ENCODE measurements at places on chromosomes 6 and 20.

DNA sequence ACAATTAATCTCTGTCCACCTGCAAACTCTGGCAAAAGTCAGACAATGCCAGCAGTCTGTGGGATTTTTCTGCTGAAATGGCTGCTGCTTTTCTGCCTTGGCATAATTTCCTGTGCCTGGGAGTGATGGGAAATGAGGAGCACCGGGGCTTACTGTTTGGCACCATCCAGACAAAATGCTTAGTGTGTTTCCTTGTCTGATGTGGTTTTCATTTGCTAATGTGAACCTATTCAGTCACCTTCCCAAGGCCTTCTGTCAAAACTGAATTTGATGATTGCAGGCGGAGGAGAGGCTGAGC, 56.4 kb downstream of the CDH4 start:
- no peak for DNase-seq

GRCh38 chr6:15511248-15512125, 151.3 kb downstream of the DTNBP1 start:
- DNase-seq = no peak

DNA sequence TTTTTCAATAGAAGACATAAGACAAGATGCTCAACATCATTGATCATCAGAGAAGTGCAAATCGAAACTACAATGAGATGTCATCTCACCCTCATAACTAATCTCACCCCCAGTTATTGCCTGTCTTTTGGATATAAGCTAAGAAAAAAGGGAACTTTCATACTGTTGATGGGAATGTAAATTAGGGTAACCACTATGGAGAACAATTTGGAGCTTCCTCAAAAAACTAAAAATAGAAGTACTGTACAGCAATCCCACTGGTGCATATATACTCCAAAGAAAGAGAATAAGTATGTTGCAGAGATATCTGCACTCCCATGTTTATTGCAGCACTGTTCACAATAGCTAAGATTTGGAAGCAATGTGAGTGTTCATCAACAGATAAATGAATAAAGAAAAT, 26.4 kb upstream of the PHF3 start:
- DNase-seq = no peak

- peak; percentile 97 for DNase-seq
These were observed at the start of gene ACSS2 for GRCh38 chr20:34876406-34877282. Gene ACSS2 (plus strand): TSS chr20:34876612. CDS start chr20:34876646, 34 bp downstream.
